Endodermal cell (in vitro differentiated cells): ENCODE measurements at places on chromosomes 6 and 20. TPM values are rescaled to one million over a fixed set of nuclear protein-coding genes. Genes with fewer than 3 reads are reported as not detected.

- no peak for DNase-seq
These were observed 230.4 kb downstream of the TAF4 start for GRCh38 chr20:61835301-61835700.

- peak; percentile 58 for DNase-seq
These were observed 131.4 kb downstream of the BMP2 start for GRCh38 chr20:6898928-6899327.

DNA sequence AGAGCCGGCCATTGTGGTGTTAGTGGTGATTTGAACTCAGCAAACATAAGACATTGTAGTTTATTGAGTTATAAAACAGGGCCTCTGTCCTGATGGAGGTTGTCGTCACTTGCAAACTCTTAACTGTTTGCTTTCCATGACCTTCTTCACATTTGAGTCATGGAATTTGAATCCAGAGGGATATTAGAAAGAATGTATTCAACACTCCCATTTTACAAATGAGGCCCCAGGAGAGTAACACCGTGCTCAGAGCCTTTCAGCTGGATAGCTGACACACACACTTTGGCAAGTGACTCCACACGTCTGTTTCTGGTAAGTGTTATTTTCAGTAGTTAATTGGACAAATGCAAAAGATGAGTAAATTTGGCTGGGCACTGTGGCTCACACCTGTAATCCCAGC lies 72.4 kb upstream of the XRN2 start:
- DNase-seq, result no peak

The PKHD1 gene
- 0.19 to 0.23 TPM (median 0.20 TPM) in 3 replicates for total RNA-seq

The C6orf15 gene
- not detected in 2 replicates for total RNA-seq

DNA sequence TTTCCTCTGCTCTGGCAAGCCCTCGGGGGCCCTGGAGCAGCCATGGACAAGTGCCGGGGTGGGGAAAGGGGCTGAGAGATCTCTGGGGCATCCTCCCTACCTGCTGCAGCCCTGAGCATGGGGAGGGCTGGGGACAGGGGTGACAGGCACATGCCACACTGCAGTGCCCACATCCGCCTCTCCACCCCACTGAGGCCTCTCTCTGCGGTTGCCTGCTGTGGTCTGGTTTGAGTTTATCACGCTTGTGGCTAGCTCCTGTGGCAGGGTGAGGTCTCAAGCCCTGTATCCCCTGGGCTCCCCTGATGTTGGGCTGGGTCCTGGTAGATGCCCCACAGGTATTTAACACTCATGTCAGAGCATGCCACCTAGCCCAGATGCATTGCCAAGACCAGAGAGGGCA lies 52.9 kb upstream of the MLN start:
- DNase-seq, result no peak

The SNAP91 gene
- 1.2 and 1.6 TPM in 2 replicates for total RNA-seq

GRCh38 chr6:41707565-41708200 lies 27.7 kb downstream of the TFEB start:
- DNase-seq, result no peak

DNA sequence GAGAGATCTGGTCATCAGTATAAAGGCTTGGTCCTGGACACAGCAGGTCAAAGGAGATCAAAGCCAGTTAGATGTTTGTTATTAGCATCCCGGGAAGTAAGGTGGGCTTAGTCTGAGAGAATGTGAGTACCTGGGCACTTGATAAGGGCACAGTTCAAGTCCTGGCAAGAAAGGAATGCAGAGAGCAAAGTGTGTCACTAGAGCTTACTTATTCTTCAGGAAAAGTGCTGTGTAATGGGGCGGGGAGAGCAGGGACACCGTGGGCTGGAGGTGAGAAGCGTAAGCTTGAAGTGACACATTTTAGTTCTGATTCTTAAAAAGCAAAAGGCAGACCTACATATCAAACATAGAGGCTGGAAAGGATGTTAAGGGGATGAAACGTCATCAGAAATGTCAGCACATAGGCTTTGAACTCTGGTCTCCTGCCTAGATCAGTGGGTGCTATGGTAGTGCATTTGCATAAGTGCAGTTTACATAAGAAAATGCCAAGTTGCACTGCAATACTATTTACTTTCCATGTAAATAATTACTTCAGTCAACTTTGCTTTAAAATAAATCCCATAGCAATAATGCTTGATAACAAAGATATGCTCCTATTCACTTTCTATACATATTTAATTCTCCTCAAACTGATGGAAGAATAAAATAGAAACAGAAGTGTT lies 2.6 kb downstream of the SAMD5 start:
- no peak for DNase-seq

GRCh38 chr6:170150590-170150945 lies 140.3 kb downstream of the DLL1 start:
- DNase-seq, result peak; percentile 38

- DNase-seq, result peak; percentile 92
These were observed 2.5 kb upstream of the HEY2 start for GRCh38 chr6:125746731-125747588.

The ENTPD6 gene
- total RNA-seq, result 85.6 to 94.4 TPM (median 93.6 TPM) in 3 replicates

DNA sequence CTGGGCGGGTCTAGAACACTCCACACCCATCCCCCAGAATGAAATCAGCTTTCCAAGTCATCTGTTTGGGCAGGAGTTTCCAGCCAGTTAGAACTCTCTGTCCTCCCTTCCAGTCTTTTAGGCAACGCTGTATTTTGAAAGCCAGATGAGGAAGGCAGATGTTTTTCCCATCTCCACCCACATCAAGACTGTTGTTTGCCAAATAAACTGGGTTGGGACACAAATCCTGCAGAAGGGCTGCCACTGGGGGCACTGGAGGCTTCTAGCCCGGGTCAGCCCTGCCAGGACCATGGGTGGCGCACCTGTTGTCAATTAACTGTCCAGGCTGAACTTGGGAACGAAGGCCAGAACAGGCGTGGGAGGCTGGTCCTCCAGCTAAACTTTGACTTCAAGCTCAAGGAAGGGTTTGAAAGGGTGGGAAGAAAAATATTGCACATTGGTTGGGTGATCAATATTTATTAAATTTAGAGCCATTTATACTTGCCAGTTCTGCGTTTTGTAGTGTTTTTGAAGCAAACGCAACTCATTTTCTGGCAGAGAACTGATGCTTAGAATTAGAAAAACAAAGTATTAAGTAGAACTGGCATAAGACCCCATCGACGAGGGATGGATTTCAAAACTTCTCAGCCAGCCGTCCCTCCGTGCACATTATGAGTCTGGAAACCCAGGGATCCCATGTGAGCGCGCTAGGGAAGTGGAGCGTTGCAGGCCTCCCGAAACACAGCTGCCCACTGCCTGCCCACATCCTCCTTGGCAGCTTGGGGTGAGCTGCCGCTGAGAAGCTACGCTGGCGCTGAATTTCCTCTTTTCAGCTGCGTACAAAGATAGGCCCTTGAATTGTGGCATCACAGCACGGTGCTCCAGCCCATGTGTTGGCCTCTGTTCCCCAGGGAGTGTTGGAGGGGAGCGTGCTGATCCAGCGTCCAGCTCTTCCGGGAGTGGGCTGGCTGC lies 297.4 kb downstream of the QKI start:
- peak; percentile 67 for DNase-seq

DNA sequence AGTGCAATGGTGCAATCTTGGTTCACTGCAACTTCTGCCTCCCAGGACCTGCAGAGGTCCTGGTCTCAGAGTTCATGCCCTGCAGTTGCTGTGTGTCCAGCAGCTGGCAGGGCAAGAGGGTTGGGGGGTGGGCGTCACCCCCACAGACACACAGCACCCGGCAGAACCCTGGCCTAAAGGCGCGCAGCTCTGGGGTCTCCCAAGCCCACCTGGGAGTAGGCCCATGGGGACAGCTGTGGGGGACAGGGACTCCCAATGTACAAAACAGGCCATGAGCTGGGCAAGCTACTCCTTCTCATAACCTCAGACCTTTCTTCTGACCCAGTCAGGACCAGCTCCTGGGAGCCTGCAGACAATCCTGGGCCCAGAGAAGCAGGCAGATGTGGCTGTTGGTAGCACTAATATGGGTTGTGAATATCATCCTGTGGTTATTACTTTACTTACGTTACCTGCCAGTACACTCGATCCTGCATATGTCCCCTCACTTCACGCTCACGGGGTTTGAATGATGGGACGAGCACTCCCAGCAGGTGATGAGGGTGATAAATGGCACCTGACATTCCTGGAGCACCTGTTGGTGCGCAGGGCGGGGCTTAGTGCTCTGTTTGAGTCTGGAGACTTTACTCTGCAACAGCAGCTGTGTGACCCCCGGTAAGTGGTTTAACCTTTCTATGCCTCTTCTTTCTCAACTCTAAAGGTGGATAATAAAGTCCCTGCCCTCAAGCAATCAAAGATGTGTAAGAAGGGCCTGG lies 39.9 kb upstream of the SULF2 start:
- no peak for DNase-seq

The CAPN11 gene
- total RNA-seq, result 0.61 and 1.2 TPM in 2 replicates

- DNase-seq, result no peak
These were observed 4.0 kb downstream of the SOD2 start for GRCh38 chr6:159689001-159689400.

The PNPLA1 gene
- total RNA-seq, result not detected in 2 replicates

GRCh38 chr6:102732898-102733297 lies 1339.4 kb downstream of the GRIK2 start:
- no peak for DNase-seq

DNA sequence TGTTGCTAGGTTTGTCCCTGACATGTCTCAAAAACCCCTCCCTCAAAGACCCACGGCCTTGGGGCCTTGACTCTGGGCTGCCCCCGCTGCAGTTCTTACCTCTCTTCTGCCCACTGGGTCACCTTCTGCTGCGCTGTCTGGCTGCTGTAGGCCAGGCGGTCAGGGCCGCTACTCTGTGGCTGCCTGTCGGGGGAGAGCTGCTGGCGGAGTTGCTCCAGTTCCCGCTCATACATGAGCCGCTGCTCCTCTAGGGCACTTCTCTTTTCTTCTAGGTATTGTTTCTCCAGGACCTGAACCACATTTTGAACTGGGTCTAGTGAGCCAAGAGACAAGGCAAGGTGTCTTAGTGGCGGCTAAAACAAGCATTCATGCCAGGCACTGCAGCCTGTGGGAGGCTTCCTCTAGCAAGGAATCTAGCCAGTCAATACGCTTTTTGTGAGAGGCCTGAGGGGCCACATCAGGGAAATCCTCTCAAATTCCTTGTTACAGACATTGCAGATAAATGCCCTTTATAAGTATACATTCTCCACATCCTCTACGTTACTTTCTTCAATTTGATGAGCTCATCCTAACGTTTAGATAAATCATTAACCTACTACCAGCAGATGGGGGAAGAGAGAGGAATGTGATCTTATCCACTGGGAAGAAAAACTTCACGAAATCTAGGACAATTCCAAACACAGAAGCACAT lies 110.3 kb upstream of the NUP153 start:
- DNase-seq, result peak; percentile 48

The SLC52A3 gene
- 3.7 to 6.1 TPM (median 5.7 TPM) in 3 replicates for total RNA-seq

DNA sequence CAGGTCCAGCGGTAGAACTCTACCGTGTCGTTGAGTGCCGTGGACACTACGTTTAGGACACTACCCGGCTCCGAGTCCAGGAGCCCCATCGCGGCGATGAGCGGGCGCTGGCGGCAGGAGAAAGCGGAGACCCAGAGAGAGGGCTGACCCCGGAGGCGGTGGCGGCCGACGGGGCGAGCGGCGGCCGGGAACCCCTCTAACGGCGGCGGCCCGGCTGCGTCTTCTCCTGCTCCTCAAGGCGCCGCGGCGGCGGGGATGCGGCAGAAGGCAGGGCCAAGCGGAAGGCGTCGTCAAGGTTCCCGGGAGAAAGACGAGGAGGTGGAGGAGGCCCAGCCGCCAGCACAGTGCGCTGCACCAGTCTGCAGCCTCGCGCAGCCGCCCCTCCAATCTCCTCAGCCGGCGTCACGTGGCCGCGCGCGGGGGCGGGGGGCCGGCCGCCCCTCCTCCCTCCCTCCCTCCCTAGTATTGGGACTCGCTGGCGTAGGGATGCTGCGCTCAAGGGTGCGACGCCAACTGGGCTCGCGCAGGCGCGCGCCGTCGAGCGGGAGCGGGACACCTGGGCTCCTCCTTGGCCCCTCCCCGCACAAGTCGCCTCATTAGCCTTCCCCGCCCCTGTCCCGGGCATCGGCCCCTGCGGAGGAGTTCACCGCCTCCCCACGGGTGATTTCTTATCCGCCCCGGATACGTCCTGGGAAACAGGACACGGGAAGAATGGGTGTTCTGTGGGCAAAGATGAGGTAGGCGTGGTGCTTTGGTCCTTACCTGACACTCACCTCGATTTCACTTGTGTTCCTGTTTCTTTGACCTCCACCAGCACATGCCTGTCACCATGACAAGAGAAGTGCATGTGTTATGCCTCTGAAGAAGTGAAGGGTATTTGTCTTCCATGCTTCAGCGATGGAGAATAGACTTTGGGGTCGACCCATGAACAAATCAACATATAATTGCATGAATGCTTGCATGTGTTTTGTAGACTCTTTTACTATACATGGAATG lies at the start of gene ELOVL4:
TSS of gene ELOVL4 (minus strand) at position 363 of the 996 bp plus-strand sequence. CDS start at position 89, 274 bp downstream.
- DNase-seq, result peak; percentile 96

DNA sequence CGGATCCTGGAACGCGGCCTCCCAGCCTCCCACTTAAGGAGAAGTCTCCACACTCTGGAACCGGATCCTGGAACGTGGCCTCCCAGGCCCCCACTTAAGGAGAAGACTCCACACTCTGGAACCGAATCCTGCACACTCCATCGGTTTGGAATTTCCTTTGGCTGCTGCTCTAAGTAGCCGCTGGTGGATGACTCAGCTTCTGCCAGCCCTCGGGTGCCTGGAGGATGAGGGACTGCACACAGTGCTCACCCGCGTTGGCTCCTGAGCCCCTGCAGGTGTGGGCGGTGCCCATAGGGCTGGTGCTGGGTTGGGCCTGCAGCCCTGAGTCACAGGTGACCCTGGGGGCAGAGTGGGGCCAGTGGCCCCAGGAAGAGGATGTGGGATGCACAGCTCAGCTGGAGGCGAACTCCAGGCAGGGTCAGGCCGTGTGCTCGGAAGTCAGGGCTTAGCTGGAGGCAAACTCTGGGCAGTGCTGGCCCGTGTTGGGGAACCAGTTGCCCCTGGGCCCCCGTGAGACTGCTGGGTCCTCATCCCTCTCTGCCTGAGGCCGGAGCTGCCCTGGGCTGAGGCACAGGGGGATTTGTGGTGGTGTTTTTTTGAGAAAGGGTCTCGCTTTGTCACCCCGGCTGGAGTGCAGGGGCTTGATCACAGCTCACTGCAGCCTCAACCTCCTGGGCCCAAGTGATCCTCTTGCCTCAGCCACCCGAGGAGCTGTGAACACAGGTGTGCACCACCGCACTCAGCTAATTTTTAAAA lies 13.9 kb upstream of the TNFRSF6B start:
- DNase-seq, result no peak

The SMLR1 gene
- total RNA-seq, result 0.14 to 0.48 TPM (median 0.40 TPM) in 3 replicates

The FOXA2 gene
- total RNA-seq, result 118 to 125 TPM (median 123 TPM) in 3 replicates

The OLIG3 gene
- total RNA-seq, result not detected in 3 replicates
